Activated gamma-delta T cell treated with anti-CD3 and anti-CD28 coated beads, Interleukin-2, amount 50 U/mL, for 16 hours (primary cell): ENCODE measurements at places on chromosomes 7 and 10.

GRCh38 chr10:91206427-91206826 lies 14.0 kb upstream of the PCGF5 start:
- DNase-seq = no peak

GRCh38 chr10:107104026-107104652 lies 60.4 kb downstream of the SORCS1 start:
- DNase-seq = no peak

DNA sequence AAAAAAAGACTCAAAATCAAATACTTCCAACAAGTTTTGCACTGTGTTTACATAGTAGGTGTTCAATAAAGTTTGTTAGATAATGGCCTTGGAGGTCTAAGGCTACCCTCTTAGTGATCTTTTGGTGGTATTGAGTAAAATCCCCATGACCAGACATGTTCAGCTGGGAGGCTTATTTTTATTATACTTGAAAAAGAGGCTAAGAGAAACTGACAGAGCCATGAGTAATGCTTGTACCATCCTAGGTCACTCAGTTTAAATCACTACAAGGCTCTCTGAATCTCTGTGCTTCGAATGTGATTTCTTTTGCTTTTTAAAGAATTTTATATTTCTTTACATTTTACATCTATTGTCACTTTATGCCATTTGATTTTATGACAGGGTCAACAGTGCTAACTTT lies 90.5 kb downstream of the TWIST1 start:
- no peak for DNase-seq

DNA sequence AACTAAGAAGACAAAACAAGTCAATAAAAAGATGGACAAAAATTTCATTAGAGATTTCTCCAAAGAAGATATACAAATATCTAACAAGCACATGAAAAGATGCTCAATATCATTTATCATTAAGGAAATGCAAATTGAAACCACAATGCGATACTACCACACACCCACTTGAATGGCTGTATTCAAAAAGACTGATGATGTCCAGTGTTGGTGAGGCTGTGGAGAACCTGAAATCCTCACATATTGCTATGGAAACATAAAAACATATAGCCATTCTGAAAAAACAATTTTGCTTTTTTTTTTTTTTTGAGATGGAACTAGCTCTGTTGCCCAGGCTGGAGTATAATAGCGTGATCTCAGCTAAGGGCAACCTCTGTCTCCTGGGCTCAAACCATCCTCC lies 124.1 kb upstream of the LAMB4 start:
- DNase-seq = no peak

DNA sequence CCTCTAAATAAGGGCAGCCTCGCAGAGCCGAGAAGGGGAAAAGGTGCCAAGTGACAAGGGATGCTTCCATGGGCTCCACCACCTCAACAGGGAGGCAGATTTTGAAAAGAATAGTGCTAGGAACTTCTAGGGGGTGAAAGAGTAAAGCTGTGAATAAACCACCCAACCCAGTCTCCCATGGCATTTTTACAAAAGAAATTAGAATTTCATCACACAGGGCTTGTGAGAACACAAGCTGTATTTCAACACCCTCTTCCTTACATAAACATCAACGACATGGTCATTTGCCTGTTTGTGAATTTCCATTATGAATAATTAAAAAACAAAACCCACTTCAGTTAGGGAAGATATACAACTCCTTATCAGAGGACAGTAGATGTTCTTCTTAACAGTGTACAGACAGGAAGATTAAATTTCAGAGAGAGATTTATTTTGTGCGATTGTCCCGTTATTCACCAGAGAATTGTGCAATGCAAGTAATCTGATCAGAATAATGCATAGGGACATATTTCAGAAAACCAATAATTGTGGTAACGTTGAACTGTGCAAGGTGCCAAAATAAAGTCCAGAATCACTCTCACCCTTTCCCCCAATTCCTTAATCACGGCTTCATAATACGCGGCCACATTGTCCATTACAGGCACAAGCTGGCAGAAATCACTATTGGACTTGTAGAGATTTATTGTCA lies 207.8 kb upstream of the MGMT start:
- no peak for DNase-seq

DNA sequence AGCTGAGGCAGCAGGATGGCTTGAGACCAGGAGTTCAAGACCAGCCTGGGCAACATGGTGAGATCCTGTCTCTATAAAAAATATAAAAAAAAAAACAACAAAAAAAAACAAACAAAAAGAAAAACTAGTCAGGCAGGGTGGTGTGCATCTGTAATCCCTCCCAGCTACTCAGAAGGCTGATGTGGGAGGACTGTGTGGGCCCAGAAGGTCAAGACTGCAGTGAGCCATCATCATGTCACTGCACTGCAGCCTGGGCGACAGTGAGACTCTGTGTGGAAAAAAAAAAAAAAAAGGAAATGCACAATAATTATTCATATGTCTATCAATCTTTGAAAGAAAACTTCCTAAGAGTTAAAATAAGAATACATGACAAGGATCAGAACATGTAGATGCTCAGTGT lies 178.3 kb downstream of the SEM1 start:
- DNase-seq = no peak

GRCh38 chr10:44293842-44294241 lies 91.1 kb downstream of the CXCL12 start:
- no peak for DNase-seq

- no peak for DNase-seq
These were observed 53.6 kb downstream of the VPS41 start for GRCh38 chr7:38855386-38855785.

GRCh38 chr10:36332926-36333325 lies 690.8 kb upstream of the FZD8 start:
- DNase-seq = no peak

DNA sequence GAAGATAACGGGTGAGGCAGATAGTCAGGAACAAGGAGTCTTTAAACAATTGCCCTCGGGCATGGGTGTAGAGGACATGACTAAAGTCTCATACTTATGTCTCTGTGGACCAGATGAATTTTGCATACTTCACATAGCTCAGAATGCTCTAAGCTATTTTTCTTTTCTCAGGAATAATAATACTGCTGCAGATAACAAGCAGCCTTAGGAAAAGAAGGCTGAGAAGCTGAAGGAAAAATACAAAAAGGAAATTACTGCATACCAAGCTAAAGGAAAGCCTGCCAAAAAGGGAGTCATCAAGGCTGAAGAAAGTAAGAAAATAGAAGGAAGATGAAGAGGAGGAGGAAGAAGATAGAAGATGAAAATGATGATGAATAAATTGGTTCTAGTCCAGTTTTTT lies 13.4 kb upstream of the ERCC6 start:
- no peak for DNase-seq

GRCh38 chr10:13091801-13092200 lies 8.2 kb upstream of the OPTN start:
- no peak for DNase-seq

- DNase-seq = no peak
These were observed 76.1 kb upstream of the PITRM1 start for GRCh38 chr10:3248526-3249306.

GRCh38 chr7:71348821-71349681 lies 217.1 kb downstream of the GALNT17 start:
- no peak for DNase-seq

GRCh38 chr7:27111042-27111750 lies 8.7 kb upstream of the HOXA2 start:
- DNase-seq = no peak

- no peak for DNase-seq
These were observed 975.8 kb upstream of the LRRTM3 start for GRCh38 chr10:65950075-65950474.

DNA sequence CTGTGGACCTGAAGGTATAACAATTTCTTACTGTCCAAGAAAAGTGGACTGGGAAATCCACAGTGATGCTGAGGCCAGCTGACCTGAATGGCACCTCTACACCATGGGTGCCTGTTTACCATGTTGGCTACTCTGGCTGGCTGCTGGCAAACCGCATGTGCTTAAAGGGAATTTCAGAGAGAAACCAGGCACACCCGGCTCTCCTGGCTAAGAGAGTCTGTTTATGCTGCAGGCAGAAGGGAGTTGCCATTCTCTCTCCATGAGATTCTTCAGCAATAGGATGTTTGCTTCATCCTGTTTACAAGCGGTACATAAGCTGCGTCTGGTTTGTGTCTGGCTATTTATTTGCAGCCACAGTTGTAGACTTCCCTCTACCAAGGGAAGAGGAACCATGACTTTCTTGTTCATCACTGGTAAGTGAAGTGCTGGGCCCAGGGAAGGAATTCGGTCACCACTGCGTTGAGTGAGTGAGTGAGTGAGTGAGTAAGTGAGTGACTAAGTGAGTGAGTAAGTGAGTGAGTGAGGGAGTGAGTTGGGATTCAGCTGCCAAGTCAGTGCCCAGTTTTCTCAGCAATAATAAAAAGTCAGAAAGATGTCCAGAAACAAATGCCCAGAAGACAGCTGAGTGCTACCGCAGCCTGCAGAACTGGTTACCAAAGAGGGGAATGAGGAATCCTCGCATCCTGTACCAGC lies 90.4 kb downstream of the COBL start:
- no peak for DNase-seq

- no peak for DNase-seq
These were observed 66.7 kb upstream of the ATP6V0A4 start for GRCh38 chr7:138864667-138865066.

GRCh38 chr10:132182591-132182990 lies 4.2 kb upstream of the DPYSL4 start:
- DNase-seq = no peak

DNA sequence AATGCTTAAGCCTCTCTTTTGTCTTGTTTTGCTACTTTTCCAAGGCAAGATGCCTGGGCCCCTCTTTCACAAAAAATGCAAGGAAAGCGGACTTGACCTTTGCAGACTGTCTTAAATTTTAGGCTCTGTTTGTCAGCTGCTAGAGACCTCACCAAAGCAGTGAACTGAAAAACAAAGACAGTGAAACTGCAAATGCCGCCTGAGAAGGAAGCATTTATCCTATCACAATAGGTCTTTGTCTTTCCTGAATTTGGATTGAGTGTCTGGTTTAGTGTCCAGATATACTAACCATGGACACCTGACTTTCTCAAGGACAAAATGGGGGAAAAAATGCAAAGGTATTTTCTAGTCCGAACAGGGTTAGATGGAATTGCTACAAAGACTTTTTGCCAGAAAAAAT lies 256.9 kb downstream of the INHBA start:
- DNase-seq = no peak

- DNase-seq = no peak
These were observed 675.6 kb upstream of the POT1 start for GRCh38 chr7:125605241-125605640.

- DNase-seq = no peak
These were observed 547.8 kb downstream of the DNAJB6 start for GRCh38 chr7:157884461-157885062.

GRCh38 chr10:27637601-27638000 lies 108.0 kb downstream of the MKX start:
- DNase-seq = no peak

GRCh38 chr10:32446536-32447406 lies 831 bp downstream of the CCDC7 start:
- peak; percentile 2 for DNase-seq

GRCh38 chr7:140673063-140673773 lies 473 bp downstream of the ADCK2 start:
- DNase-seq = peak; percentile 15

DNA sequence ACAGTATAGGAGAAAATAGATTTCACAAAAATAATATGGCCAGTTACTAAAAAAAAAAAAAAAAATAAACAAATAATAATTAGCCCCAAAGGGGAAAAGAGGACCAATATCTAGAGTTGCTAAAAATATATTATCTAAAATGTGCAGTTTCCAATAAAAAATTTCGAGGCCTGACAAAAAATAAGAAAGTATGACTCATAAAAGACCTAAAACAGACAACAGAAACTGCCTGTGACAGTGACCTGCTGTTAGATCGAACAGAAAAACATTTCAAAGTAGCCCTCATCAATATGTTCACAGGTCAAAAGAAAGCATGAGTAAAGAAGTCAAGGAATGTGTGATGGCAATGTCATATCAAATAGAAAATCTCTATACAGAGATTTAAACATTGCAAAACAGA lies 11.8 kb upstream of the TSPAN12 start:
- no peak for DNase-seq

DNA sequence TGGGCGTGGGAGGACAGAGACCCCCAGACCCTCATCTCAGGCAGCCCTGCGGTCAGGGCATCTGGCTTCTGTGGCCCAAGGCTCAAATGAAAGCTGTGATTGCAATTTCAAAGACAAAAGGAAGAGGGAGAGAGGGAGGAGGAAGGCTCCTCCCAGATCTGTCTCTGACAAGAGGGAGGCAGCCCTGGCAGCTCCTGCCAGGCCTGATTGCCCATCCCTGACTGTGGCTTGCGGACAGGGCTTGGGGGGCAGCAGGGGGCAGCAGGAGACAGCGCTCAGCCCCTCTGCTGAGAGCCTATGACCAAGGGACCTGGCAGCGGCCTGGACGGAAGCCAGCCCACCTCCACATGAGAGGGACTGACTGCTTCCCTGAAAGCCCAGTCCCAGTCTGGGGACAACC lies 91.8 kb downstream of the PTPRN2 start:
- no peak for DNase-seq

DNA sequence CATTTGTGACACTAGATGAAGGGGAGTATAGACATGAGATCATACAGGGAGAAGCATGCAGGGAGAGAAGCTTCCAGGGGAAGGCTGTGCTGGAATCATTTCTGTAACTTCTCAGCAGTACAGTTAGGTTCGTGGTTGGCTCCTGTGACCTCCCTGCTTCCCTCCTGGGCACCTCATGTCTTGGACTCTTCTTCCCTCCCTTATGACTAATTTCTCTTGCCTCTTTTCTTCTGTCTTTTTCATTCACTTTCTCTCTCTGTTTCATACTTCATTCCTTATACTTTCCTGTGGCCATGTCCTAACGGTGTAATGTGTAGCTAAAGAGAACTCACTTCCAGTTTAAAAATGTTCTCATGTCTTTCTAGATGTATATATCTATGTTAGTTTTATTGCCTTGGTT lies 19.1 kb upstream of the HKDC1 start:
- DNase-seq = no peak

DNA sequence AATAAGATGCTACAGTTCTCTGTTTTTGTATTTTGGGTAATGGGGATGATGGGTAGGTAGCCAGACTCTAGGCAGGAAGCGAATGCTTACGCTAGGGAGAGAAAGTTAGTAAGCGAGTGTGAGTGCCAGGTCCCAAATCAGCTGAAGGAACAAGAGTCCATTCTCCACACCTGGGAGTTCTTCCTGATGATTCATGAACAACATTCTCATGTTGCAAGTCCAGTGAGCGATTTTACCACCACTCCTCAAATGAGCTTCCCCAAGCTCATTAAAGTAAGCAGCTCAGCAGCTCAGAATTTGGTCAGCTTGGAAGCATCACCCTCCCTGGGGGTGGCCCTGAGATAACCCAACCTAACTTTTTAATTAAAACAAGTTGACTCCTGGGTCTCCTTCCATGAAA lies 27.3 kb downstream of the SH3PXD2A start:
- no peak for DNase-seq
